ENCODE measurements at places on chromosomes 16 and 17.

- no peak for DNase-seq
Observed at GRCh38 chr17:1126801-1127550, 52.8 kb downstream of the ABR start.

DNA sequence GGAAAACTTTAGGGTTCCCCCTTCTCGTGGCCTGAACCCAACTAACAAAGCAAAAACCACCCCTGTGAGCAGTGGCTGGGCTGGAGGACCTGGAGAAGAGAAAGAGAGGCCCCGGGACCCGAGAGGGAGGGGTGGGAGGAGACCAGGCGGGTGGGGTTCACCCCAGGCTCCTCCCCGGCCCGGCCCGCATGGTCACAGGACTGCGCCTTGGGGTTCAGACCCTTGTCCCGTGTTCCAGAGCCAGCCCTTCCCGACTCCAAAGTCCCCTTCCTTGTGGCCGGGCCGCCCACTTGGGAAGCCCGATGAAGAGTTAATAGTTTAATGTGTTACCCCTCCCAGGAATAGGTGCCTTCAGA, 852 bp downstream of the MARVELD3 start:
- DNase-seq: peak; percentile 88

GRCh38 chr16:87119168-87119567, 198.0 kb downstream of the C16orf95 start:
- DNase-seq: no peak

DNA sequence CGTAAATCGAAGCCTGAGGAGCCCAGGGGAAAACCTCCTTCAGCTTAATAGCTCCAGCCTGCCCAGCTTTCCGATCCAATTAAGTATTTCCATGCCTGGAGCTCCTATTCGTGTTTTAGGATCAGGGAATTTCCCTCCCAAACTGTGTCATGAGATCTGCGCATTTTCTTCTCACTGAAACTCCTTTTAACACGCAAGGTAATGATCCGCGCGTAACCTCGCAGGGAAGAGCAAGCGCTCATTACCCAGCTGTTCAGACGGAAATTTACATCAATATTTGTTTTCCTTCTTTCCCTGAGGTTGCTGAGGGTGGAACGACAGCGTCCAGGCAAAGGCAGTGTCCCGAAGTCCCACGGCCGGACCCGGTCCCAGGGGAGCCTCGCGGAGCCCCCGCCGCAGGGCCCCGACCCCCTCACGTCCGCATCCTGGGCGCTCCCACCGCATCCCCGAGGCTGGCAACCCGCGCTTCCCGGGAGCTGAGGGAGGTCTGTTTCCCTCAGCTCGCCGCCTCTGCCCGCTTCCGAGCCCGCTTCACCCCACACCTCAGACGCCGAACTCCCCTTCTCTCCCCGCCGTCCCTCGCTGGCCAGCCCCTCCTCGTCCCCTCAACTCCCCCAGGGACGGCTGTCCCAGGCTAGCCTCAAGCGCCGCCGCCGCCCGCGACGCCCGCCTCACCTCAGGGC, 415 bp downstream of the ABCA5 start:
- no peak for DNase-seq

- DNase-seq: no peak
Observed at GRCh38 chr16:4319454-4320421, 3.9 kb downstream of the GLIS2 start.

DNA sequence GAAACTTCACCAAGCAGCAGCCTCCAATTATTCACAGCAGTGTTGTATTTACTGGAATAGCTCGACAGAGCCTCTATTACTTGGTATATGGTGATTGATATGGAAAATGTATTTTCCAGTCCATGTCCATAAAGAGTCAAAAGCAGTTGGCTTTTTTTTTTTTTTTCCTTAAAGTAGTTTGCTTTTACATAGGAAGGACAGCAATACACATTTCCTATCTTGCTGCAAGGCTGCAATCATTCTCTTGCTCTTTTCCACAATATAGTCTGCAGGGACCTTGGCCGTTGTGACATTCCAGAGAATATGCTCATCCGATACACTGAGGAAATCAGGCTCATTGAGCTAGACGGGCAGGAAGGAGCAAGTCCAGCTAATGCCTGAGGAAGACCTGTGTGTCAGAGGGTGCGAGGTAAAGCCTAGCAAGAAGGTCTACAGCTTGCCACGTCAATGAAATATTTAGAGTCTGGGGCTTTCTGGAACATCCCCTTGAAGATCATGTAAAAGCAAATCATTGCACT, 131.1 kb downstream of the ENGASE start:
- no peak for DNase-seq

GRCh38 chr17:16877099-16877498, 94.8 kb downstream of the TNFRSF13B start:
- peak; percentile 8 for DNase-seq

DNA sequence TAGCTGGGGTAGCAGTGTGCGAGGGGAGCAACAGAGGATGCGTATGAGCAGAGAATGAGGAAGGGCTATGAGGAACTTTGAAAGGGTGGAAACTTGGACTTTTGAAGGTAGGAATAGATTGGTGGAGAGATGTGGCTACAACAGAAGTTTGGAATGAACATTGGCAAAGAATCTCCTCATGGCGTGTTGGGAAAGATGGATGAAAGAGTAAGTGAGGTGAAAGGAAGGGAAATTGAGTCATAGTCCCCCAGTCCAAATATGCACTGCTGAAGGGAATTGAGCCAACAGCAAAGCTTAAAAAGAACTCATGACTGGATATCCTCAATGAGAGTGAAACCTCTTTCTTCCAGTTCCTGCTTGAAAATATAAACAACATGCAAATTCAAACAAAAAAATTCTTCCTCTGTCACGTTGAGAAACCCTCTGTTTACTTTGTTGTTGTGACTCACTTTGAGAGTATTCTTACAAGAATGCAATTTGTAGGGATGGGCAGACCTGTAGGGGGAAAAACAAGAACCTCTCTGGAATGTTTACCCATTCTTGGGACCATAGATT, 313.2 kb upstream of the KCNJ16 start:
- no peak for DNase-seq

GRCh38 chr17:57121308-57122042, 36.4 kb downstream of the AKAP1 start:
- peak; percentile 89 for DNase-seq

DNA sequence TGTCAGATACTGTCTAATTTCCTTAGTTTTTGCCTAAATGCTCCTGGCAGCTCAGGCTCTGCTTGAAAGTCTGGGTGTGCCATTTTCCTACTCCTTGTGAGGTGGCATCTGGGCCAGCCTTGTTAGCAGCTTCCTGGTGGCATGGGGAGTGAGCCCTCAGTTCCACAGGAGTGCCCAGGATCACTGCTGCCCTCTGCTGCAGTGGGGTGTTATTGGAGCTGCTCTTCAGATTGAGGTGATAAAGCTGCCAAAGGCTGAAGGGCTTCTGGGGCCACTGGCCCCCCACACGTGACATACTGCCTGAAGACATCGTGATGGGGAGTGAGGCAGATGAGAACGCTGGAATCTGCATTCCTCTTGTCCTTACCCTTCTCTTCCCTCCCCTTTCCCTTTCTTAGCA, 27.4 kb downstream of the CEP95 start:
- DNase-seq: no peak

- DNase-seq: peak; percentile 41
Observed at GRCh38 chr17:15926039-15926740, 18.7 kb upstream of the ADORA2B start.

DNA sequence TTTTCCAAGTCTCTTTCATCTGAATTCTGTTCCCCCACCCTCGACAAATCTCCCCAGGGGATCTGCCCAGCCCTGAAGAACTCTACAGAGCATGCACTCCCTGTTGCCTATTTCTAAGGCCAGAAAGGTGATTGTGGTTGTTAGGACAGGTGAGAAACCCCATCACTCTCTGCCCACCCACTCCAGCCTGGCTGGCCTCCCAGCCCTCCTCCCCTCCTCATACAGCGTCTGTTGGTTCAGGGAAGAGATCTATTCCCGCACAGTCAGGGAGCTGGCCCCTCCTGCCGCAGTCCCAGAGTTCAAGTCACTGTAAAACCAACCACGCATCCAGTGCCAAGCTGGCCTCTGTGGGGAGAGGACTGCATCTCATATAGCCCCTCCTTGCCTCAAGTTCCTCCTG, 98.7 kb downstream of the KCNJ12 start:
- peak; percentile 33 for DNase-seq

- no peak for DNase-seq
Observed at GRCh38 chr16:56399486-56399885, 25.9 kb downstream of the AMFR start.

DNA sequence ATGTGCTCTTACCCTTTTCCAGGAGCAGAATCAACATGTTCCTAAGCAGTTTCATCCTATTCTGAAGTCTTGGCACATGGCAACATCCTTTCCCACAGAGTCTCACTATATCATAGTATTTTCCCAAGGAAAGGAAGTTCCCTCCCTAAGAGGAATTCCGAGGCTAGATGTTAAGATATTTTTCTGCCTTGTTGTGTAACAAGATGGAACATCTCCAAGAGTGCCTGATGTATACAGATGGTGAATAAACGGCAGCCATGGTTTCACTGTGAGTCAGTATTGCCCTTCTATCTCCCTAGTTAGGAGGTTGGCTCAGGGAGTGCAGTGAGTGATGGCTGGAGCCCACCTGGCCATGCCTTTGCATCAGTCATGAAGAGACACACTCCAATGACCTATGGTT, 48.2 kb downstream of the SPACA3 start:
- no peak for DNase-seq

DNA sequence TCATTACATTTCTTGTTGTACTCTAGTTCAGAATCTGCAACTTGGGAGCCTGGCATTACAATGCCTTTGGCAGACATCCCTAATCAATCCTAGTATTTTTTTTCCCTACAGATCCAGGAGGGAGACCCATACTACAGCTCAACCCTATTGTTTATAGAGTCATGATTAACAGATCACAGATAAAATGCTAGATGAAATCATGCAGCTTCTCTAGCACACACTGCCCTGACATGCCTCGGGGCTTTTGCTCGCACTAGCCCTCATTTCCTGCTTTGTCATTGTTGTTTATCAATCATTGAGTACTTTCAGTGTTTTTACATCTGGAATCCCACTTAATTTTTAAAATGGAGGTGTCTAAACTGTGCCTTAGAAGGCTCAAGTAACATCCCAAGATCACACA, 412.5 kb downstream of the CA10 start:
- DNase-seq: no peak

GRCh38 chr16:27225536-27226360, 22.4 kb downstream of the KDM8 start:
- no peak for DNase-seq

DNA sequence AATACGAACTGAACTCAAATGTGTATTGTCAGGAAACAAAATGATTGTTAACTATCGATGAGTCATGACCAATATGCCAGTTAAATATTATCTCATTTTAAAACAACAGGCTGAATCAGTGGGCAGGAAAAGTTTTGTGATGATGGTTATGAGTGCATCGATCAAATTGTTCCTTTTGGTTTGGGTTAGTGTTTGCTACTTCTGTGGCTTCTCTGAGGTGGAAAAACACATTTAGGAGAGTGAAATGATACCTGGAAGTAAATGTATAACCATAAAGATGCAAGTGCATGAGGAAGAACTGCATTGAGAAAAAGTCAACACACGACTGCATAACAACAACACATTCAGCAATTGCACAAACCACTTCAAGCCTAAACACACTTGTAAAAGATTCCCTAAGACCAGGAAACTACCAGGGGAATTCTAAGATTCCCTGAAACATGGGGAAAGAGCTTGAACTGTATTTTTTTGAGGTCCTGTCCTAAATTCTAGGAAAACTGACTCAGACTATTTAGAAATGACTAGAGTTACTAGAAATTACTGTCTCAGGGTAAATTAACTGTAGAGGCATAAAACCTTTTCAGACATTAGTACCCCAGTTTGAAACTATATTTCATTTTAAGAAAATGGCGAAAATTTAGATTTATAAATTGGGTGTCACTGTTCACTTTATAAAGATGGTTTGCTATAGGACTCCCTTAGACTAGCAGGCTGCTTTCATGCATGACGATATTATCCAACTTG, 44.8 kb downstream of the CDYL2 start:
- no peak for DNase-seq

GRCh38 chr17:57939797-57940196, 15.4 kb downstream of the CUEDC1 start:
- DNase-seq: no peak

- peak; percentile 76 for DNase-seq
Observed at GRCh38 chr16:3879887-3880564, 487 bp downstream of the CREBBP start.

DNA sequence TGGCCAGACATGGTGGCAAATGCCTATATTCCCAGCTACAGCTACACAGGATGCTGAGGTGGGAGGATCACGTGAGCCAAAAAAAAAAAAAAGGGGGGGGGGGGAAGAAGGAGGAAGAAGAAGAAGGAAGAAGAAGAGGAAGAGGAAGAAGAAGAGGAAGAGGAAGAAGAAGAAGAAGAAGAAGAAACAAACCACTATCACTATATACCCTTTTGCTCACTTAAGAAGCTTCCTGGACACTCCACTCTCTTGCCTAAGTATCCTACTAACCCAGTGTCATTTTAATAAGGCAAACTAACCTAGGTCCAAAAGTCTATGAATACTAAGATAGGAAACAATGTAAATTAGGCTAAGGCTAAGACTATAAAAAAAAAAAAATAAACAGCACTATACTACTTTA, 54.8 kb downstream of the GPATCH8 start:
- no peak for DNase-seq

- no peak for DNase-seq
Observed at GRCh38 chr17:57750895-57751294, 5.8 kb upstream of the CCDC182 start.

DNA sequence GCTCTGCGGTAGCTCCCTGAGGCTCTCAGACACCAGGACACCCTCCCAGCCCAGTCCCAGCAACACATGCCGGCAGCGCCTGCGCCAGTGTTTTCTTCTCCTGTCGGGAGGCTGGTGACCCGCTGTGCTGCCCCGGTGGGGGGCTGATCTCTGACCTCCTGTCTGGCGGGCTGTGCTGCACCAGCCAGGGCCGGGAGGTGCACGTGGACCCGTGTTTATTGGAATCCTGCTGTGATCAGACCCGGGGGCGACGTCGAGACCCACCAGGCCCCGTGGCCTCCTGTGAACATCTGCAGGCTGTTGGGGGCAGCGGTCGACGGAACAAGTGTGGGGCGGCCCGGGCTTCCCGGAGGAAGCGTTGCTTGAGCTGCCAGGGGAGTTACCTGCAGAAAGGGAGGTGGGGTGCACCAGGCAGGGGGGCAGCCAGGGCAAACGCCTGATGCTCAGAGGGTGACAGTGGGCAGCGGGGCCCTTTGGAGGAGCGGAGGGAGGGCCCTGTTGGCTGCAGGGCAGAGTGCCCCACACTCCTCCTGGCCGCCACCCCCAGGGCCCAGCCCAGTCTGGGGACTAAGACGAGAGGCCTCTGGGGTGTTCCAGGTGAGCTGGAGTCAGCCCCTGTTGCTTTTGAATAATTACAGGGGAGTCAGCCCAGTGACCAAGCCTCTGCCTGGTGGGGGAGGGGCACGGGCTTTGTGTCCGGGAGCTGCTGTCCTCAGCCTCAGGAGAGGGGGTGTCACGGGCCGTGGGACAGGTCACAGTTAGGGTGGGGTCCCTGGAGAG, 2.3 kb upstream of the SSTR5 start:
- DNase-seq: no peak

- DNase-seq: peak; percentile 26
Observed at GRCh38 chr16:27273670-27274423, 5.3 kb upstream of the NSMCE1 start.

DNA sequence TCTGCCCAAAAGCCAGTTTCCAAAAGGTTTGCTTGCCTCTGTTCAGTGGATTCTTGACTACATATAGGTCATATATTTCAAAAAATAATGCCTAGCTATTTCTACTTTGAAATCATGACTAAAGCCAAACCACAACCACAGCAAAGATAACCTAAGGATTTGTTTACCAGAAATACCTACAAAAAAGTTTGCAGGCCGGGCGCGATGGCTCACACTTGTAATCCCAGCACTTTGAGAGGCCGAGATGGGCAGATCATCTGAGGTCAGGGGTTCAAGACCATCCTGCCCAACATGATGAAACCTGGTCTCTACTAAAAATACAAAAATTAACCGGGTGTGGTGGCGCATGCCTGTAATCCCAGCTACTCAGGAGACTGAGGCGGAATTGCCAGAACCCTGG, 15.2 kb downstream of the CARHSP1 start:
- no peak for DNase-seq

Data from endodermal cell (in vitro differentiated cells).